ENCODE measurements at places on chromosomes 1 and 21.
A peak's percentile ranks its signal among the peaks of the same experiment; 100 is the strongest.

- no peak for DNase-seq
Observed at GRCh38 chr1:164801246-164801731, 242.3 kb downstream of the PBX1 start.

DNA sequence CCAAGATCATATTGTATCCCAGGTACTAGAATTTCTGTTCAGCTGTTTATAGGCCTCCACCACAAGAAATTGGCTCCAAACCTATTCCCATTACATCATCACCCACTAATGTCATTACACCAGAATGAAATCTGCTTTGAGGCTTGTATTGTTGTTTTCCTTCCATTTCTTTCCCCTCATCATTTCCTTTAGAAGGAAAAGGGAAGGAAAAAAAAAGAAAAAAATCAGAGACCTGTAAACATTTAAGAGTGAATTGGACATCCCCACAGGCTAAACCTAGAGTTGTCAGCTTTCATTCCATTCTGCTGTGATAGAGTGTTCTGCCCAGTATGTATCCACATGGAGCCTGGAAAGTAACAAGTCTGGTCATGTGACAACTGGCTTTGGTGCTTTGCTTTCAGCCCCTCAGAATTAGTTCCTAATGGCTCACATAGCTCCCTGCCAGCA, 44.6 kb downstream of the NFYC start:
- DNase-seq = no peak

GRCh38 chr21:45259206-45259840, 28.4 kb downstream of the POFUT2 start:
- no peak for DNase-seq

- DNase-seq = no peak
Observed at GRCh38 chr1:10664251-10664650, 132.2 kb downstream of the CASZ1 start.

GRCh38 chr1:149849947-149850360, 49.4 kb upstream of the BOLA1 start:
- DNase-seq = peak; percentile 5

- DNase-seq = peak; percentile 77
Observed at GRCh38 chr1:200738327-200738948, at the start of gene CAMSAP2. Gene CAMSAP2, plus strand, starts transcription at chr1:200738893. Its CDS starts 935 bp downstream, at chr1:200739828.

GRCh38 chr1:47183308-47184089, 6.3 kb downstream of the PDZK1IP1 start:
- no peak for DNase-seq

Measured in tibial nerve (tissue), 4 donors.